ENCODE measurements at places on chromosomes 11 and 22. TPM values are rescaled to one million over a fixed set of nuclear protein-coding genes. Genes with fewer than 3 reads are reported as not detected.

The TYR gene
- not detected for total RNA-seq

The OR51I1 gene
- not detected for total RNA-seq

The OR4A16 gene
- not detected for total RNA-seq

The TRIM48 gene
- not detected for total RNA-seq

The PANX3 gene
- not detected for total RNA-seq

The LRP4 gene
- 7.1 TPM for total RNA-seq

GRCh38 chr11:84024266-84024665 is 738.1 kb upstream of the CCDC90B start:
- no peak for DNase-seq

DNA sequence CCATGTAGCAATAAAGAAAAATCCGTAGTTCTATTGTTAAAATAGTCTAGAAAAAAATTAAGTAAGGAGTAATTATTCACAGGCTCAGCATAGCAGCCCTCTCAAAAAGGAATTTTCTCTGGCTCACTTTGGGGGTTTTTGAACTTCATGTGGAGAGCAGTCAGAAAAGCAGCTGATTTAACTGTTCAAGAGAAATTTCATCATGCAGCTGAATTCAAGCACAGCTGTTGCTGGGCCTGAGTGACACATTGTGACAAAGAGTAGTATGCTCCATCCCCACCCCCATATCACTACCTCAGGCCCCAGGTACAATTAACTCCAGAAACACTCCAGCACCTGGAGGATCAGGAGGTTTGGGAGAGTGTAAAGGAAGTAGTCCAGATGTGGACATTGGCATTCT is 272.1 kb downstream of the FAM76B start:
- no peak for DNase-seq

DNA sequence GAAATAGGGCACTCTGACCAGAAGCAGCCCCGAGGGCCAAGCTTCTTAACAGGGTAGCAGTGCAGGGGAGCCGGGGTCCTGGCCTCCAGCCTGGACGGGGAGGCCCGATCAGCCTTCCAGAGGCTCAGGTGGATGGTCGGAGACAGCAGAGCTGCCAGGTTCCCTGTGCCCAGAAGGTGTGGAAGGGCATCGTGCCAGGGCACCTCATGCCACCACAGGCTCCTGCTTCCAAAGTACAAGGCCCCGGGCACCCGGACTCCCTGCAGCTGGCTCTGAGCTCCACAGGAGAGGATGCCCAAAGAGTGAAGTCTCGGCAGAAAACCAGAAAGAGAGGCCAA is 14.3 kb downstream of the EHD1 start:
- no peak for DNase-seq

DNA sequence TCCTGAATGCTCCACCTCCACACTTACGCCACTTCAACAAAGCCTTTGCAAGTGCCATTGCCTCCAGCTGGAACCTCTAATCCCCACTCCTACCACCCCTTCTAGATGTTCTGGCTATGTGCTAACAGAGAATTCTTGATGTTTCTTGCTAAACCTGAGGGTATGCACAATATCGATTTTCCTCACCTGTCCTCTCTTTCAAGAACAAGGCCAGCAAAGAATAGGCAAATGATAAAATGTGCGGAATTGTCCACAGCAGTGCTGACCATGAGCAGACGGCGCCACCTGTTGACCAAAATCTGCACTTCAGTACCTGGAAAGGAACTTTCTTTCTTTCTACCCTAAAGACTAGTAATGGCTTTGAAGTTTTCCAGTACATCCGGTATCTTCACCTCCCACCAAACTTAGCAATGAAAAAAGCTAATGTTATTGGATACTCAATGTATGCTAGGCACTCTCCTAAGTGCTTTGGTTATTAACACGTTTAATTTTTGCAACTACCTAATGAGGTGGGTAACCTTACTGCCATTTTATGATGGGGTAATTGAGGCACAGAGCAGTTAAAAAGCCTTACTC is 3.4 kb downstream of the TIMM10 start:
- DNase-seq = peak; percentile 81

GRCh38 chr11:104060004-104060794 is 23.8 kb downstream of the DDI1 start:
- DNase-seq = no peak

GRCh38 chr11:29173660-29174062 is 843.2 kb downstream of the KCNA4 start:
- DNase-seq = no peak

- no peak for DNase-seq
These were observed 4.4 kb downstream of the FBXO7 start for GRCh38 chr22:32478994-32479393.

GRCh38 chr11:11291041-11292015 is 61.7 kb downstream of the CSNK2A3 start:
- DNase-seq = peak; percentile 48

Measured in sigmoid colon (tissue), 7 donors.